Inflammatory macrophage treated with lipopolysaccharide for 4 hours (primary cell): ENCODE measurements at places on chromosomes 4 and X.
A peak's percentile ranks its signal among the peaks of the same experiment; 100 is the strongest.

GRCh38 chr4:67575232-67576058, 16.9 kb downstream of the STAP1 start:
- DNase-seq = no peak

DNA sequence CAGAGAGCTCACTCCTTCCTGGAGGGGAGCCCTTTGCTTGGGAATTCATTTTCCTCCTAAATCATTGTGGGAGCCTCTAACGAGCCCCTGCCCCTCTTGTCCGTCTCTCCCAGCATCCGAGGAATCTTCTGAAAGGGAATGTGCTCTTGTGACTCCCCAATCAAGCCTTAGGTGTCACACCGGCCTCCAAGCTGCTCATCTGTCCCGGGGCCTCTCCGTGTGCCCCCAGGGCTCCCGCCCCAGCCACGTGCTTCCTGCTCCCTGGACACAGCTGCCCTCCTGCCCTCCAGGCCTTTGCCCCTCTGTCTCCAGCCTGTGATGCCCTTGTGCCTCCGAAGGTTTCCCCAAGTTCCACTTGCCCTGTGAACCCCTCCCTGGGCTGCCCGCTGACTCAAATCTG, 239.8 kb downstream of the AFAP1 start:
- DNase-seq = no peak

DNA sequence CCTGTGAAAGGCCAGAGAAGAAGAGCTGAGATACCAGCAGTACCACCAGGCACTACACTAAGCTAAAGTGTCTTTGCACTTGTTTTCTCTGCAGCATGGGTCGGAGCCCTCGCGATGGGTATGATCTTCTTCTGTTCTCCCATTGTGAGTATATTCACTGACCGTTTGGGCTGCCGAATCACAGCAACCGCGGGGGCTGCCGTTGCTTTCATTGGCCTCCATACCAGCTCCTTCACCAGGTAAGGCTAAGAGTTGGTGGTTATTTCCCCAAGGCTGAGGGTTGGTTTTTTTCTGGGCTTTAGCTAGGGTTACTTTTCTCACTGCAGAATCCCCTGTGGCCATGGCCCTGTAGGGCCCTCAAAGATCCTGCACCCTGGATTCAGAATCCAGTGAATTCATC, 93.5 kb downstream of the RLIM start:
- no peak for DNase-seq

DNA sequence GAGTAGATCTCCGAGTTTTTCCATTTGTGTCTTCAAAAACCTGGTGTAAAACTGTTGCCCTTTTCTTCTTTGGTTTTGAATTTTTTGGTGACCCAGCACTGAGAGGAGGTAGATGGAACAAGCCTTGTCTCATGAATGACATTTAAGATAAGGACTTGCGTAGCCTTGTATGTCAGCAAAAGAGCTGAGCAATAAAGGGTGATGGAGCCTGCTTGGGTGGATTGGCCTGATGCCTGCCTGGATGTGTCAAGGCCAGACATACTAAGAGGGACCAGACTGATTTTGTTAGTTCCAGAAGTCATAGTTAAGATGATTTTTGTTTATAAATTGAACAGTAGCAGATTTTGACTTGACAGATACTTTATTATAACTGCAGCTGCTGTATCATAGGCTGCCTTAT, 134.9 kb downstream of the POLA1 start:
- DNase-seq = no peak

GRCh38 chr4:177155454-177155853, 154.2 kb upstream of the NEIL3 start:
- no peak for DNase-seq

GRCh38 chr4:105765690-105766407, 57.3 kb downstream of the GSTCD start:
- DNase-seq = no peak

- no peak for DNase-seq
Measured at GRCh38 chrX:119013164-119013563, 38.7 kb downstream of the LONRF3 start.

DNA sequence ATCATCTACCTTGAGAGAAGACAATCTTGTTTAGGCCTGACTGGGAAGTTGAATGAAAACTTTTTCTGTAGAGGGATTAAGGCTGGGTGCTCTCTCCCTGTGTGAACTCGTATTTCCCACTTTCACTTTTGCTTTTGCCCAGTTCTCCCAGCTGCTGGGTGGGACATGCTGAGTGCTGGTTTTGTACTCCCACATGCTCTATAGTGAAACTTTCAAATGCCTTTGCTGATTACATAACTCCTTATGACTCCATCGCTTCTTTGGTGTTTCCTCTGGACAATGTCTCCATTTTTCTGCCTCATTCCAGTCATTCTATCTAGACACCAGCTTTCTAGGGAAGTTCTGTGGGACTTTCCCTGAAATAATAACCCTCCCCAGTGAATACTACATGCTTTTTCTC, 100.5 kb downstream of the CLNK start:
- peak; percentile 98 for DNase-seq

GRCh38 chr4:74203467-74203866, 45.5 kb downstream of the MTHFD2L start:
- DNase-seq = no peak

DNA sequence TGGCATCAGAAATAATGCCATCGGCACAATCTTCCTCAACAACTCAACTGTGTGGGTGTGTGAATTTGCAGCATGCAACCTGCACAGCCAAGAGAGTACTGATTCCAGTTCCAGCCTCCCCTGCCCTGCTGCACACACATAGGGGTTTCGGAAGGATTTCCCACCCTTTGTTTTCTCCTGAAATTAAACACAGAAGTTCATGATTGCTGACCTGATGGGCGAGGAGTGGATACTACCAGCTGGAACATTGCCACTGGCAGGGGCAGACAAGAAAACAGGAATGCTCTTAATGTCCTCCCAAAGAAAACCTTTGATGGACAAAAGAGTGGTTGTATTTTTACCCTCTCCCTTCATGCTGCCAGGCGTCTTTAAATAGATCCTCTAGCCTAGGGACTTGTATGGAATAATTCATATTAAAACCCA, 4.8 kb downstream of the NDP start:
- no peak for DNase-seq

- no peak for DNase-seq
Measured at GRCh38 chr4:147927377-147928137, 195.7 kb downstream of the ARHGAP10 start.

- DNase-seq = no peak
Measured at GRCh38 chr4:90503677-90504076, 376.5 kb downstream of the CCSER1 start.

- no peak for DNase-seq
Measured at GRCh38 chr4:176333076-176333475, 13.3 kb downstream of the SPCS3 start.

DNA sequence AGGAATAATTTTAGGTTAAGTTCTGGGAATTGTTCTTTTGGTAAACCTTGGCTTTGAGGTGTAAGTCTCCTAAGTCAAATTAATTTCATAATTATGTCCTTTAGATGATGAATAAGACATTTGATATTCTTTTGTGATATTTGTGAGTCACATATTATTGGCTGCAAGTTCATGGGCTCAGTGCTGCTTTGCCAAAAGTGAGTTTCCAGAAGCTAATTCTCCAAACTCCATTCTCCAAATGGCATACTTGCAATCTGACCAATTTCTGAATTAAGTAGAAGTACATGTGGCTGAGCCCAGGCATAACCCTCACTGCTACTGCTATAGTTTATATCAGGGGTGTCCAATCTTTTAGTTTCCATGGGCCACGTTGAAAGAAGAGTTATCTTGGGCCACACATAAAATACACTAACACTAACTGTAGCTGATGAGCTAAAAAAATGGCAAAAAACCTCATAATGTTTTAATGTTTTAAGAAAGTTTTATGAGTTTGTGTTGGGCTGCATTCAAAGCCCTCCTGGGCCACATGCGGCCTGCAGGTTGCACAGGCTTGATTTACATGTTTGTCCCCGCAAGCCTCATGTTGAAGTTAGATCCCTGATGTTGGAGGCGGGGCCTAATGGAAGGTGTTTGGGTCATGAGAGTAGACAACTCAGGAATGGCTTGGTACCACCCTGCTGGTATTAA, 196.1 kb downstream of the ZNF330 start:
- DNase-seq = no peak

- no peak for DNase-seq
Measured at GRCh38 chr4:82648356-82648755, 86.6 kb upstream of the TMEM150C start.

GRCh38 chr4:176635372-176636261, 157.1 kb downstream of the VEGFC start:
- DNase-seq = no peak

GRCh38 chr4:105327956-105328355, 145.9 kb downstream of the PPA2 start:
- DNase-seq = no peak

DNA sequence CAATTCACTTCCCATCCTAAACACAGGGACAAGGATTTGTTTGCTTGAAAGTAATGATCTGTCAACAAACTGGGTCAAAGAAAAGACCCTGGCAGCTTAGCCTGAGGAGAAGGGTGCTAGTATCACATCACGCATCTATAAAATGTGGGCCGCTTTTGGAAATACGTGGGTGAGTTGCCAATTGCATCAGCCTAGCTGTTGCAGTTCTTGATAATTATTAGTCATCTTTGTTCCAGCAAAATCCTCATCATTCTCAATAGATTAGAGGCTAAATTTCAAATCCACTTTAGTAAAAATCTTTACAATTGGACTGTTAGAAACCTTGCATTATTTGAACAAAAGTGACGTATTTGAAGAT, 33.6 kb upstream of the TAPT1 start:
- peak; percentile 77 for DNase-seq

- no peak for DNase-seq
Measured at GRCh38 chrX:119647552-119648420, 41.6 kb upstream of the NKRF start.

GRCh38 chr4:25233737-25234389, at the start of gene PI4K2B:
TSS of gene PI4K2B (plus strand) at chr4:25234033. CDS start at chr4:25234164, 131 bp downstream.
- DNase-seq = peak; percentile 92

GRCh38 chrX:33183361-33183760, 28.0 kb downstream of the DMD start:
- DNase-seq = no peak

- DNase-seq = no peak
Measured at GRCh38 chr4:142160509-142160908, 524.1 kb downstream of the IL15 start.

GRCh38 chr4:172838111-172838510, 330.5 kb upstream of the GALNT7 start:
- DNase-seq = no peak

DNA sequence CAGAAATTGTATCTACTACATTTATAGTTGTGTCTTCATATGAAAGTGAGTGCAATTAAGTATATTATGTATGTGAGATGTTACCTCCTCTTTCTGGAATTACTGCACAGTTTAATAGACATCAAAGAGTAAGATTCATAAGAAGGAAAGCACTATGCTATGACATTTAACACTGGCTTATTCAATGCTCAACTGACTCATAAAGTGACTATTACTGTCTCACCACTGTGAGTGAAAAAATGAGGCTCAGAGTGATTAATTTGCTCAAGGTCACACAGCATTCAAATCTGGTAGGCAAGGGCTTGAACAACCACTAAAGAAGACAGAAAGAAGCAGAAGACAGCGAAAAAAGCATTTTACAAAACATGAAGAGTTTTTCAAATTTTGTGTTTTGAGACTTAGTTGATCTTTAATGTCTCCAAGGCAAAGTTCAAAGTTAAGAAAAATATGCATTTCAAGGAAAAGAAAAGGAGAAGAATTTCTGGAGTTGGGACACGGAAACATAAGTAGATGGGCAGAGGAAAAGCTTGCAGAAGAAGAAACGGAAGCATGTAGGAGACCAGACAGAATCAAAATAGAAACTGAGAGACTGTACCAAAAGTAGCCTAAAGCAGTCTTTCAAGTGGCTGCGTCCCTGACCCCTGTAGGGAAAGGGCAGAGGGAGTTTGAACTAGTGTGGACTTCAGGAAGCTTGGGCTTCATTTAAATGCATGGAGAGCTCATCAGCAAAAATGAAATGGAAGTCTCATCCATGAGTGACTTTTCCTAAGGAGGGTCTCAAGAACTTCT, 66.3 kb downstream of the KCNIP4 start:
- DNase-seq = no peak

- DNase-seq = no peak
Measured at GRCh38 chrX:150676221-150676620, 17.0 kb upstream of the MTMR1 start.

GRCh38 chr4:86044593-86044985, 315.3 kb downstream of the MAPK10 start:
- no peak for DNase-seq

GRCh38 chrX:139018436-139018835, 306.9 kb upstream of the FGF13 start:
- no peak for DNase-seq

DNA sequence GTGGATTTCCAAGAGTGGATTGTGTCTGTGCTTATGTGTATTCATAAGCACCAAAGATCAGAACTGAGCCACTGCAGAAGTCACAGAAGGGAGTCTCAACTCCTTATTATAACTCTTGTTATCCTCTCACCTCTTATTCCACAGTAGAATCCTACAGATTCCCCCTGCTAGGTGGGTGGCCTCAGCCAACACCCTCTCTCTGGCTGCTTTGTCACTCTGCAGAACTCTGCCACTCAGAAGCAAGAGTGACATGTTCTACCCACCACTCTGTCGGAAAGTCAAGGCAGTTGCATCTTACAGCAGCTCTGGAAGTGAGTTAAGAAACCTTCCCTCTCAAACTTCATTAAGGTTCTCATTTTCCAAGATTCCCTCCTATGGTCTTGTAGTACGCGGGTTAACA, 41.9 kb downstream of the PTCHD1 start:
- DNase-seq = no peak

GRCh38 chr4:106707776-106708463, 328.2 kb downstream of the DKK2 start:
- DNase-seq = peak; percentile 70

- DNase-seq = peak; percentile 73
Measured at GRCh38 chr4:2785613-2786012, 7.3 kb upstream of the SH3BP2 start.

- DNase-seq = no peak
Measured at GRCh38 chrX:118420462-118420861, 74.6 kb downstream of the WDR44 start.

DNA sequence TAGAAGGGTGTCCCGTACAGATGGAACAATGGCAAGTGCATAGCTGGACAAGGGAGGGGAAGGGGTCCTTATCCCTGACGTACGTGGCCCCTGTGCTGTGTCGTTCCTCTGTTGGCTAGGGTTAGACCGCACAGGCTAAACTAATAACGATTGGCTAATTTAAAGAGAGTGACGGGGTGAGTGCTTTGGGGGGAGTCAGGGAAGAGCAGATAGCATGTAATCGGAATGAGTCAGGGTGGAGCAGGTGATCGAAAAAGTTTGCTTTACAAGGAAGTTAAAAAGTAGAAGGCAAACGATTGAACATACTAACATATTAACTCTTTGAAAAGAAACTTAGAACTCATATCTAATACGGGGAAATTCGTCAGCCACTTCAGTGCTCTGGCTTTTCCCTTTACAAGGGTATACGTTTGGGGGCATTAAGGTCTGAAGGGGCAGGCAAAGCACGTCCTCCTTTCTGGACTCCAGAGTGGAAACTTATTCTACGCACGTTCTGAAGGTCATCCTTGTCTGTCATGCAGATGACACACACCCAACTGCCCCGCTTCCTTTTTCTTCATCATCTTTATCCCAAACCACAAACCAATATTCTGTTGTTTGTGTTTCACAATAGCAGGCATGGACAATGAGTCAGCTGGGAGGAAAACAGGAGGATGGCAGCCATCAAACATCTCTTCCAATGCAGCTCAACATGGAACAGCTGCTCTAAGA, 10.2 kb upstream of the CRLF2 start:
- DNase-seq = peak; percentile 95
